Hippocampal formation (tissue), 2 donors: ENCODE measurements at places on chromosomes 13 and 19.

DNA sequence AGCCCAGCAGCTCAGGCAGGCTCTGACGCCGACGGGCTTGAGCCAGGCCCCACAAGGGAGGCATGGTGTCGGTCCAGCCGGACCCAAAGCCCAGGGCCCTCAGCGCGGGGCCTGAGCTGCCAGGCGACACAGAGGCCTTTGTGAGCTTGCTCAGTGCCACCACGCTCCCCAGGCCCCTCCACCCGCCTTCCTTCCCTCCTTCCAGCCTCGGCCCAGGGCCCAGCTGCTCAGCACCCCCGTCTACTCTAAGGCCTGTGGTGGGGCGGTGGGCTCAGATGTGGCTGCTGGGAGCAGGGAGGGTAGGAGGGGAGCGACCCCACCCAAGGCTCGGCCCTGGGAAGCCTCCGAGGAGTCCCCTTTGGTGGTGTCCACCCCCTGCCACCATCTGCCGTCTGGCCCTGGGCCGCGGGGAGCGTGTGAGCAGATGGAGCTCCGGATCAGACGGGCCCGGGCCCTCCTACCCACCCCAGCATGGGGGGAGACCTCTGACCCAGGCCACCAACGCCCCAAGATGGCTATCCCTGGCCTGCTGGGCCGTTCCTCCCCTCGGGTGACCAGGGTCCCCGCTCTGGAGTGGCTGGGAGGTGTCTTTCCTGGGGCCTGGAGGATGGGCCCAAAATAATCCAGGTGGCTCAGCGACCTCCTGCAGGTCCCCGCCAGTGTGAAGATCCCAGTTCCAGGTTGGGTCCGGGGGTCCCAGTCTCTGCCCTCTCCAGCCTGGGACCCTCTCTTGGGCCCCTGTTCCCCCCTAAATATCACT, 7.8 kb downstream of the ZBTB7A start:
- peak; percentile 73 for DNase-seq

GRCh38 chr19:17866964-17867486, 4.7 kb upstream of the SLC5A5 start:
- no peak for DNase-seq

GRCh38 chr19:12947702-12948611, 2.3 kb downstream of the RAD23A start:
- DNase-seq: no peak

GRCh38 chr13:109608503-109608902, 177.9 kb downstream of the IRS2 start:
- DNase-seq: no peak

GRCh38 chr19:49712397-49712859, 21.5 kb downstream of the CPT1C start:
- no peak for DNase-seq

- DNase-seq: no peak
These were observed 128.2 kb upstream of the ARGLU1 start for GRCh38 chr13:106696140-106696539.

GRCh38 chr13:50512474-50513299, 330.8 kb downstream of the DLEU7 start:
- DNase-seq: peak; percentile 52

DNA sequence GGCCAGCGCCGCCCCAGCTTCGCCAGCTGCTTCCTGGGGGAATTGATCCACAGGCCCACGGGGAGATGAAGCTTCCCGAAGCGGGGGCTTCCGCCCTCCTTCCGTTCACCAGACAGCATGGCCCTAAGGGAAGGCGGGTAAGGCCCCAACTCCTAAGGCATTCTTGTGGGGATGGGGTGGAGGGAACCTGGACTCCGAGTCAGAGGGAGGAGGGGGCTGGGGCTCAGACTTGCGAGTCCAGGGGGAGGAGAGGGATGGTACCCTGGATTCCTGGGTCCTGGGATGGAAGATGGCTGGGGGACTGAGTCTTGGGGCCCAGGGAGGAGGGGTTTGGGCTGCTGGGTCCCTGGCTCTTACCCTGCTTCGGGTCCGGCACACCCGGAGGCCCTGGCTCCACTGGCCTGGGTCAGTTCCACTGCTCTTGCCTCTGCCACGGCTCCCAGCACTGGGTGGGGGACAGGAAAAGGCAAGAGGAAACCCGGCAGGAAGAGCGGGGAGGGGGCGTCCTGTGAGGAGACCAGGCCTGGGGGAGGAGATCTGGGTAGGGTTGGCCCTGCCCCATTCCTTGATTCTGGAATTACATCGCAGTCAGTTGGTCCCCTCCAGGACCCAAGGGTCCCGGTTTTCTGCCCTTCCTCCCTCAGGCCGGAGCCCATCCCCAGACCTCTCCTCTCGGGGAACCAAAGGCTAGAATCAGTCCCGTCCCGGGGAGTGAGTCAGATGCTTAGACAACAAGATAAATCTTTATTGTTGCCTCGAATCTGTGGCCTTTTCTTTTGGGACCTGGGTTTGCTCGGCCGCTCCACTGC, at the start of gene RASIP1:
TSS of gene RASIP1 (minus strand) at position 447 of the 809 bp plus-strand sequence. CDS start at position 119, 328 bp downstream.
- DNase-seq: no peak

DNA sequence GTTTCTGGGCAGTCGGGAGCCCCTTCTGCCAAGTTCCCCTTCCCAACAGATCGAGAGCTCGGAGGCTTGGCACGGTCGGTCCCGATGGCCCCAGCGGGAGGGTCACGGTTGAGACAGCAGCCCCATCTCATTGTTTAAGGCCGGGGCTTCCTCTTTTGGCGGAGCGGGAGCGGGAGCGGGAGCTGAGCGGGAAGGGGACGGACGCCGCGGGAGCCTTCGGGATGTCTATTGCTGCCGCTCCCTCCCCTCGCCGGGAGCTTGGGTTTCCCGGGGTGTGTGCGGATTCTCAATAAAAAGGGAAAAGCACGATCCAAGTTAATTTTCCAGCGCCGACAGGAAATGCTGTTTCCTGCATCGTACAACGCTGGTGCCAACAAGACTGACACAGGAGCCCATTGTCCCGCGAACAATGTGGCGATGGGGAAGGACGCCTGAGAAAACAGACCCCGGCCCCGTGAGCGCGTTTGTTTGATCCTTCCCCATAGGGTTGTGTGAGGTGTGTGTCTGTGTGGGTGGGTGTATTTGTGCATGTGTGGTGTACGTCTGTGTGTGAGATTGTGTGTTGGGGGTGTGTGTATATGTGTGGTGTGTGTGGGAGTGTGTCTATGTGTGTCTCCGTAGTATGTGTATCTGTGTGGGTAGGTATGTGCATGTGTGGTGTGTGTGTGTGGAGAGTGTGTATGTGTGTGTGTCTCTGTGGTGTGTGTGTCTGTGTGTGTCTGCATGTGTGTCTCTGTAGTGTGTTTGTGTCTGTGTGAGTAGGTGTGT, 36.3 kb upstream of the FLT1 start:
- no peak for DNase-seq

GRCh38 chr13:76980075-76980718, 11.7 kb upstream of the CLN5 start:
- DNase-seq: no peak

GRCh38 chr13:110819203-110820014, 95.5 kb downstream of the ANKRD10 start:
- DNase-seq: peak; percentile 77

GRCh38 chr19:47497050-47497766, 13.2 kb upstream of the KPTN start:
- no peak for DNase-seq

DNA sequence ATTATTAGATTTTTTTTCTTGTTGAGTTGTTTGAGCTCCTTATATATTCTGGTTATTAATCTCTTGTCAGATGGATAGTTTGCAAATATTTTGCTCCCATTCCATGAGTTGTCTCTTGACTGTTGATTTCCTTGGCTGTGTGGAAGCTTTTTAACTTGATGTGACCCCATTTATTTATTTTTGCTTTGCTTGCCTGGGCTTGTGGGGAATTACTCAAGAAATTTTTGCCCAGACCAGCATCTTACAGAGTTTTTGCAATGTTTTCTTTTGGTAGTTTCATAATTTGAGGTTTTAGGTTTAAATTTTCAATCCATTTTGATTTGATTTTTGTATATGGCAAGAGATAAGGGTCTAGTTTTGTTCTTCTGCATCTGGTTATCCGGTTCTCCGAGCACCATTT, 124.7 kb downstream of the PCCA start:
- no peak for DNase-seq

DNA sequence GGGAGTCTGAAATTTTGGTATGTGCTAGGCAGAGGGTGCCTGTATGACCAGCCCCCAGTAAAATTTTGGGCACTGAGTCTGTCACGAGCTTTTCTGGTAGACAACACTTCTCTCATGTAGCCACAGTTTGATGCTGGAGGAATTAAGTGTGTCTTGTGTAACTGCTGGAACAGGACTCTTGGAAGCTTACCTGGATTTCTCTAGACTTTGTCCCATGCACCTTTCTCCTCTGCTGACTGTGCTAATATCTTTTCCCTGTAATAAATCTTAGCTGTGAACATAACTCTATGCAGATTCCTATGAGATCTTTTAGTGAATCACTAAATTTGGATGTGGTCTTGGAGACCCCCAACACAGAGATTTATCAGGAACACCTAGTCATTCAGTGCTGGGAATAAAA, 13.8 kb downstream of the RNF6 start:
- no peak for DNase-seq

GRCh38 chr19:14395710-14396336, 14.6 kb downstream of the ADGRE5 start:
- no peak for DNase-seq

- DNase-seq: no peak
These were observed 51.7 kb upstream of the CYP4F8 start for GRCh38 chr19:15563325-15563794.

- DNase-seq: peak; percentile 64
These were observed 49.9 kb downstream of the AP1M1 start for GRCh38 chr19:16247353-16248182.
